HAP-1 (cell line): ENCODE measurements at places on chromosomes 4 and X.

- peak; percentile 84 for DNase-seq
These were observed 12.4 kb downstream of the GPAT3 start for GRCh38 chr4:83548151-83548905.

DNA sequence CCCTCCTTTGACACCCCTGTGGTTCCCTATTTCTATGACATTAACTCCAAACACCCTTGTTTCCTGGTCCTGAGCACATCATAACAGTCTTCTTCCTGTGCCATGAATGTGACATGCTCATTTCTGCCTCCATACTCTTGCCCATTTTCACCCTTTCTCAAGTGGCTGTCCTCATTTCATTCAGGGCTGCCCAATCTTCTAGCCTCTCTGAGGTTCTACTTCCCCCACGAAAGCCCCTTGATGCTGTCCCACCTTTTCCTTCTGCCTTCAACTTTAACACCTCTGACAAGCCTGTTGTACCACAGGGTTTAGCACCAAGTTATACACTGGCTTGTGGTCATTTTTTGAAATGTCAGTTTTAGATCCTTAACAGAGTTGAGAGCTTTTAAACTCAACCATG, 136.2 kb upstream of the BOD1L1 start:
- no peak for DNase-seq

DNA sequence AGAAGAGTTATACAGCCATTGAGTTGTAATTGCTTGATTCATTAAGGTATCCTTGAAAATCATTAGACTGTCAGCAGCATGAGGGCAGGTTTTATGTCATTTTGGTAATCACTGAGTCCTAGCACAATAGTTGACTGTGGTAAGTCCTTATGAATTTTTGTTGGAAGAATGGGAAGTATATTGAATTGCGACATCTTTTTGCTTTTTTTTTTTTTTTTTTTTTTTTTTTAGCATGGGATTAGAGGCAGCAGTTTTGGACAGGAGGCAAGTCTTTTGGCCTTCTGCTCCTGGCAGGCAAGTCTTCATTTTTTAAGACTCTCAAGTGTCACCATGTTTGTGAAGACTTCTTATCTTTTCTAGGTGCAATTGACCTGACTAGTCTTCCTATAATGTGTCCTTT, 29.7 kb downstream of the PRRG1 start:
- no peak for DNase-seq

GRCh38 chrX:25337841-25338240, 322.1 kb upstream of the ARX start:
- no peak for DNase-seq

DNA sequence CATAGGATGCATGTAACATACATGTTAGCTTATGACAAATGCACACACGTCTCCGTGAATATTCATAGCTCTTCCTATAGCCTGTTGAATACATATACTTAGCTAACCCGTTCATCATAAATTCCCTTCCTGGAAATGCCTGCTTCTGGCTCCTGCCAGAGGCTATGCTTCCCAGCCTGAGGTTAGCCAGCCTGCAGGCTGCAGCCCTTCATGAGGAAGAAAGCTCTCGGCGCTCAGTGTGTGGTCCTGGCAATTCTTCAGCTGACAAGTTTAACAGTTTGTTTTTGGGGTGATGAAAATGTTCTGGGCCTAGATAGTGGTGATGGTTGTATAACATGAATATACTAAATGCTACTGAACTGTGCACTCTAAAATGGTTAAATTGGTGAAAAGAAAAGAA, 48.8 kb upstream of the MAN2B2 start:
- DNase-seq: no peak

DNA sequence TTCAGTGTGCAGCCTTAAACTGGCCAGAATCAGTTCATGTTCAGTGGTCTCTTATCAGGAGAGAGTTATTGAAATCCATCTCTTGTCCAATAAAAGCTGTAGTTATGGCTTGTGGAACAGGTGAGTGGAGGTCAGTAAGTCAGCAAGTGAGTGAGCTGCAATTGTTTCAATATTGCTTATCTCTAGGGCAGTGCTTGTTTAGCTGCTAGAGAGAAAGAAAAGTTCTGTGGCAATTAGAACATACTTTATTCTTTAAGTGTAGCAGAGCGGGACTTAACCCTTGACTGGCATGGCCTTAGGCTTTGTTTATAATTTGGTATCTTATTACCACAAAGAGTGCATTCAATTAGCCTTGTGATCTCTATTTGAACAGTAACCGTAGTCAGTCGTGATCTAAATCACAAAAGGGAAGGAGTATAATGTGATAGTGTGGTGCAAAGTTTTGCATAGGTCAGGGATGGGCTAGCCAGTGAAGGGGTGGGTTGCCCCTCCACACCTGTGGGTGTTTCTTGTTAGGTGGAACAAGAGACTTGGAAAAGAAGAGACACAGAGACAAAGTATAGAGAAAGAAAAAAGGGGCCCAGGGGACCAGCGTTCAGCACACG, 6.9 kb upstream of the ETDC start:
- peak; percentile 86 for DNase-seq

- no peak for DNase-seq
These were observed 368.5 kb upstream of the GRID2 start for GRCh38 chr4:91935217-91935616.

GRCh38 chr4:177127658-177128057, 182.0 kb upstream of the NEIL3 start:
- DNase-seq: no peak

GRCh38 chr4:76459291-76459723, 24.3 kb downstream of the SHROOM3 start:
- peak; percentile 92 for DNase-seq
